Activated naive CD4-positive, alpha-beta T cell treated with anti-CD3 and anti-CD28 coated beads for 36 hours (primary cell): ENCODE measurements at places on chromosomes 1 and 21.

- DNase-seq = no peak
- H3K27ac ChIP-seq = no peak overlapping the region
- no peaks in the 10 kb centered on the region for H3K27me3 ChIP-seq
- no peaks in the 10 kb centered on the region for H3K4me1 ChIP-seq
- peaks cover 6% of the 10 kb centered on the region for H3K36me3 ChIP-seq
These were observed 30.3 kb upstream of the CEP350 start for GRCh38 chr1:179924268-179924667.

DNA sequence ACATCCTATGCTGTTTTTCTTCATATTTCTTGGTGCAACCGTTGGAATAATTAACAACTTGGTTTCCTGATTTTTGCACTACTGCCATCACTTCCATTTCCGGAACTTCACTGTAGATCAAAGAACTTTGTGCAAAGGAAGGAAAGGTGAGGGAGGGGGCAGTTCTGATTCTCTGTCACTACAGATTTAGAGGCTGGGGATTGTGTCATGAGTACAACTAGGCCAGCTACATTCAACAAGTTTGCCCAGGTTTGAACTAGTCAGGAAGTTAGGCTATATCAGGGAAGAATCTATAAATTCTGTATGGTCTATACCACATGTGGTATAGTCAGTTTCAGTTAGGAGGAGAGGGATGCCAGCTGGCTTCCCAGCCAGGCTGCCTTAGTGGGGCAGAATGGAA lies 84.2 kb downstream of the RGL1 start:
- no peak overlapping the region for H3K27ac ChIP-seq
- no peak overlapping the region for H3K4me3 ChIP-seq
- peaks cover 4% of the 10 kb centered on the region for H3K36me3 ChIP-seq

GRCh38 chr21:16239659-16240265 lies 510.0 kb downstream of the USP25 start:
- DNase-seq = no peak
- H3K4me3 ChIP-seq = no peak overlapping the region
- H3K36me3 ChIP-seq = no peaks in the 10 kb centered on the region
- H3K27ac ChIP-seq = no peak overlapping the region

DNA sequence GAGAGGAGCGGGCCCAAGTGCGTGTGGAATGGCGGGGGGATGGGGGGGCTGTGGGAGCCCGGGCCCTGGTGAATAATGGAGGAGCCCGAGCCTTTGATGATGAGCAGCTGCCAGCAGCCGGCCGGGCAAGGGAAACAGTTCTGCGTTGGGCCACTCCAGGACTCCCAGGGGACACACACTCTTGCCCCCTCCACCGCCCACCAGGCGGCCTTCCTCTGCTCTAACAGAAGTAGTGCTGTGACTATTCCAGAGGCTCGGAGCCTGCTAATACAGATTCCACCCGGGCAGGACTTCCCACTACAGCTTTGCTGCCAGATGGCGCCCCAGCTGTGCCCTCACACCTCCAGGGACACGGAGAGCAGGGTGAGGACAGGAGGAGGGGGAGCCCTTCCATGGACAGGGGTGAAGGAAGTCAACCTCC lies 48.2 kb upstream of the LRP8 start:
- H3K4me3 ChIP-seq = no peak overlapping the region
- H3K27me3 ChIP-seq = no peaks in the 10 kb centered on the region
- H3K36me3 ChIP-seq = no peaks in the 10 kb centered on the region
- DNase-seq = no peak
- H3K4me1 ChIP-seq = no peaks in the 10 kb centered on the region

DNA sequence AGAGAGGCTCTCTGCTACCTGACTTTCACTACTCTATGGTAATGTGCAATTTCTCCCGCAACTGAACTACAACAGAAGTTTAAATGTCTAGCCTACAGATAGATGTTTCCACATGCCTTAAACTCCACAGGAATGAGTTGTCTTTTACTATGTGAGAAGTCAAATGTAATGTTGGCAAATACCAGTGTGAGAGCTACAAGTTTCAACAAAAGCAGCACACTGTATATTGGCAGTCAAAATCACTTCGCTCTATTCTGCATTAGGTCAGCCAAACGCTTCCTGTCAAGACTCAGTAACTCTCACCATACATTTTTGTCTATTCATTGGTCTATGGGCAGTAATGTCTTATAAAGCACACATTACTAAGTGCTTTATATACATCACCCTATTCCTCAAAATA lies 41.9 kb downstream of the LUZP1 start:
- H3K27me3 ChIP-seq = no peaks in the 10 kb centered on the region
- no peak for DNase-seq
- H3K4me3 ChIP-seq = no peak overlapping the region
- H3K4me1 ChIP-seq = peaks cover 39% of the 10 kb centered on the region
- no peak overlapping the region for H3K27ac ChIP-seq
- no peaks in the 10 kb centered on the region for H3K36me3 ChIP-seq

DNA sequence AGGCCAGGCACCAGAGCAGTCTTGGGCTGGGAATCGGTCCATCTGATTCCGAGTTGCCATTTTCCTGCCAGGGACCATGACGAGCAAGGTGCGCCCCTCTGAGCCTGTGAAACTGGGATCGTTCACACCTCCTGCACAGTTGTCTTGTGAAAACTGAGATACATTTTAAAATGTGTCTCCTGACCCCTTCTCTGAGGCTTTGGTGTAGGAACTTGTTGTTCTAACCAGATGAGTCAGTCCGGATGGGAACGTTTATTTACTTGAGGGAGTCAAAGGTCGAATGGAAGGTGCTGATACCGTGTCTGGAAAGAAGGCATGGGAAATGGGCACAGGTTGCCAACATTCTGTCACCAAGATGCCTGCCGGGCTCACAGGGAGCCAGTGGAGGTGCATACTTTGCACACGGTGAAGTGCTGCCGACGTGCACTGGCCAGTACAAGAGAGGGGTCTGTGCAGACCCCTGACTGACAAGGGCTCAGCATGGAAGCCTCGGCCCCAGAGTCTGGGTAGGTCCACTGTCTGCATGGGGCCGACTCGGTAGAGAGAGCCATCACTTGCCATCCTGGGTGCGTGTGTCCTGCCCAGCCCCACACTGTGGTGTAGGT lies 7.4 kb upstream of the KCNN3 start:
- H3K4me1 ChIP-seq = peaks cover 10% of the 10 kb centered on the region
- H3K27ac ChIP-seq = no peak overlapping the region
- no peaks in the 10 kb centered on the region for H3K36me3 ChIP-seq
- no peak overlapping the region for H3K4me3 ChIP-seq
- H3K27me3 ChIP-seq = no peaks in the 10 kb centered on the region

- no peak overlapping the region for H3K27ac ChIP-seq
- no peak for DNase-seq
- peaks cover 3% of the 10 kb centered on the region for H3K27me3 ChIP-seq
These were observed 233.9 kb downstream of the PTBP2 start for GRCh38 chr1:96955307-96956012.

- no peaks in the 10 kb centered on the region for H3K27me3 ChIP-seq
- no peak for DNase-seq
- no peaks in the 10 kb centered on the region for H3K4me1 ChIP-seq
- H3K4me3 ChIP-seq = no peak overlapping the region
- H3K36me3 ChIP-seq = peaks cover 36% of the 10 kb centered on the region
These were observed 41.6 kb downstream of the PCNX2 start for GRCh38 chr1:233253832-233254331.

DNA sequence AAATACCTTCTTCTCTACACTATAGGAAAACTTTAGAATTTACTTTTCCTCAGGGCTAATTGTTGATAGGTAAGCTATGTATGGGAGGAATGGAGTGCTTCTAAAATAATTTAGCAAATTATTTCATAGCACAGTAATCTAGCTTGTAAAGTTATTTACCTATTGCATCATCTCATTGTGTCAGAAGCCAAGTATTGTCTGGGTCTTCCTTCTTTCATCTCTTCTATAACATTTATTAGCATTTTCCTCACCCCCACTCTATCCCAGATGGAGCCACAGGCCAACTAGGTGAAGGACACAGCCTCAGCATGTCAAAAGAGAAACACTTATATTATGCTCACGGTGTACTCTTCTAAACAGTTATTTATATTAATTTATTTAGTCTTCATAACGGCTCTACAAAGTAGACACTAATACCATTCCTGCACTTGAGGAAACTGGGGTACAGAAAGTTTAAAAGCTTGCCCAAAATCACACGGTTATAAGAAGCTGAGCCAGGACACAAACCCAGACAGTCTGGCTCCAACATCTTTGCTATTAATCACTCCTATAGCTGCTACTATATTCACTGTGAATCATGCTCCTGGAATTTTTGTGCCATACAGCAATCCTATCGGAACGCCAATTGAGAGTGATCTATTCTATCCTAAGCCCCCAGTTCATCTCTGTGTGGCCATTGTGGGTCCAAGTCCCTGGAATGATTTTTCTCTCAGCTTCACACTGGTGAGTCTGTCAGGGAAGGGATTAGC lies 43.1 kb downstream of the OR10J5 start:
- no peaks in the 10 kb centered on the region for H3K27me3 ChIP-seq
- no peak overlapping the region for H3K4me3 ChIP-seq
- H3K27ac ChIP-seq = no peak overlapping the region
- H3K36me3 ChIP-seq = no peaks in the 10 kb centered on the region
- no peaks in the 10 kb centered on the region for H3K4me1 ChIP-seq

- peaks cover 87% of the 10 kb centered on the region for H3K4me1 ChIP-seq
- peak overlapping the region; percentile 89 for H3K27ac ChIP-seq
- DNase-seq = peak; percentile 89
- peak overlapping the region; percentile 17 for H3K4me3 ChIP-seq
- no peaks in the 10 kb centered on the region for H3K27me3 ChIP-seq
These were observed 251.6 kb upstream of the SGIP1 start for GRCh38 chr1:66282343-66282852.

- no peak for DNase-seq
- no peaks in the 10 kb centered on the region for H3K36me3 ChIP-seq
- H3K4me1 ChIP-seq = peaks cover 4% of the 10 kb centered on the region
- no peak overlapping the region for H3K4me3 ChIP-seq
These were observed 121.9 kb downstream of the CRYAA start for GRCh38 chr21:43290421-43291346.

- no peak overlapping the region for H3K27ac ChIP-seq
- no peaks in the 10 kb centered on the region for H3K36me3 ChIP-seq
- H3K4me3 ChIP-seq = no peak overlapping the region
- no peak for DNase-seq
- H3K4me1 ChIP-seq = peaks cover 25% of the 10 kb centered on the region
- H3K27me3 ChIP-seq = no peaks in the 10 kb centered on the region
These were observed 5.8 kb downstream of the CSRP1 start for GRCh38 chr1:201501144-201501543.

DNA sequence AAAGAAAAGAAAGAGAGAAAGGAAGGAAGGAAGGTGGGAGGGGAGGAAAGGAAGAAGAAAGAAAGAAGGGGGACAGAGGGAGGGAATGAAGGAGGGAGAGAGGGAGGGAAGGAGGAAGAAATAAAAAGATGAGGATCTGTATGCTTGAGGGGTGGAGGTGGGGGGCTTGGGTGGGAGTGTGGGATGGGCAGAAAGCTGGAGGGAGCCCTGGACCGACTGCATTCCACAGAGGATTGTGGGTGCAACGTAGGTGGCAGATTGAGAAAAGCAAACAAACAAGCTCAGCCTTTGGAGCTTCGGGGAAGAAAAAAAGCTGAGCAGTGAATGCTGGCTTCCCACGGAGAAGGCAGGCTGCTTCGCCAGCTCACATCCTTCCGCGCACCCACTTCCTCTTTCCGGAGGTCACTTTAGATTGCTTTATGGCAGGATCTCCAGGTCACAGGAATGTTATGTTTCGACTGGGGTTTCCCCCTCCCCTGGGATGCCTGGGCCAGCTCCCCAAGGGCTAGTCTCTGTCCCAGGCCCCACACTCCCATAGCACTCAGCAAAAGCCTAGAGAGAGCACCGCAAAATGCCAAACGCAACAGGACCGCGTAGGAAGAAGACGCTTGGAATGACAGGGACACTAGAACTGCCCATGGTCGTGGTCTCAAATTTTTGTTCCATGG lies 20.7 kb upstream of the LGALS8 start:
- no peaks in the 10 kb centered on the region for H3K27me3 ChIP-seq
- H3K4me1 ChIP-seq = peaks cover 10% of the 10 kb centered on the region
- no peak overlapping the region for H3K27ac ChIP-seq
- H3K36me3 ChIP-seq = no peaks in the 10 kb centered on the region
- DNase-seq = peak; percentile 37

DNA sequence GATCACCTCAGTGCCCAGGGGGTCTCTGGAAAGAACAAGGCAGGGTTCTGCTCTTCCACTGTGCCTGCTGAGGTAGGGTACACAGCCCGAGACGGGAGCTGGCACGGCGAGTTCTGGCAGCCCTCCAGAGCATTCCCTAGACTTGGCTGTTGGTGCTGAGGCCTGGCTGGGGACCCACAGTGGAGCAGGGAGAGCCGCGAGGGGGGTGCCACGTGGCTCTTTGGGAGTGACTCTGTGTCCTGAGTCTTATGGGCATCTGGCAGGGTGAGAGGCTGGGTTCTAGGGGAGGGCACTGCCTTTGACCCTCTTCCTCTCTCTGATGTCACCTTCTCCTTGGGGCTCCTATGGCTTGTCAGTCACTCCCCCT lies 336.4 kb downstream of the CAMTA1 start:
- no peaks in the 10 kb centered on the region for H3K36me3 ChIP-seq
- H3K27me3 ChIP-seq = peaks cover 6% of the 10 kb centered on the region
- H3K4me1 ChIP-seq = no peaks in the 10 kb centered on the region
- no peak for DNase-seq
- H3K27ac ChIP-seq = no peak overlapping the region

DNA sequence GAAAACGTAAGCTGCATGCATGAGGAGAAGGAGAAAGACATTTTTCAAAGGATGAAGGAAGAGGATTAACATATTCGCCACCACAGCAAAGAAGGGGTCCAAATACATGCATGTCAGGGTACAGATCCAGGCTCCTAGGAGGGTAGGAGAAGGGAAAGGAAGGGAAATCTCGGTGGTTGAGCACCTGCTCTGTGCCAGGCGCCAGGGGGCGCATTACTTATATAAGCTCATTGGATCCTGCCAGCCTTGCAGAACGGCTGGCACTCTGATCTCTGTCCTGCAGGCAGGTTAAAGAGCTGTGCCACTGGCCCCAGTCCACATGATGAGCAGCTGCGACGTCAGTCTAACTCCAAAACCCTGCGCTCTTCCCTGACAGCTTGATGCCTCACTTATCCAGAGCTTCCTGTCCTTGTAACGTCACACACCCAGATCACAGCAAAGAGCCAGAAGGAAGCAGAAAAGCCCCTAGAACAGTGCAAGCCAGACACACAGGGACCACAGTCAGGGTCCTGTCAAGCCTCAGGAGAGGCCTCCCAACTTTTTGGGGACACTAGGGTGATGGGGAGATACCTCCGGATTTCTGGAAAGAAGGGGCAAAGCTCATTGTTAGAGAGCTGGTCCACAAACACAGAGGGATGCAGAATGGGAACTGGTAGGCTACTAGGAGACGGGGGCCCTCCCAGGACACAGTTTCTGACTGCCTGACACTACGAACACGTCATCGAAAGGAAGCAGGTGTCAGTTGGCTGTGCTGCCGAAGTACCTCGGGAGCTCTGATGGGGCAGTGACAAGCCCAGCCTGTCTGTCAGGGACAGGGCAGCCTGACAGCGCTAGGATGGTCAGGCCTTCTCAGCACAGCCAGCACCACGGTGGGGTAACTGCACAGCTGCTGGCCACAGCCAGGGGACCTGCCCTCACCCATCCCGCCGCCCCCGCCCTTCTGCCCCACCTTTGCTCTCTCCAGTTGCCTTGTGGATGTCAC lies 99.1 kb downstream of the BEND5 start:
- H3K27ac ChIP-seq = no peak overlapping the region
- no peaks in the 10 kb centered on the region for H3K36me3 ChIP-seq
- H3K27me3 ChIP-seq = peaks cover 3% of the 10 kb centered on the region
- peak; percentile 59 for DNase-seq
